HepG2 (cell line): ENCODE measurements at places on chromosomes 5 and 9. TPM values are rescaled to one million over a fixed set of nuclear protein-coding genes. Genes with fewer than 3 reads are reported as not detected.

DNA sequence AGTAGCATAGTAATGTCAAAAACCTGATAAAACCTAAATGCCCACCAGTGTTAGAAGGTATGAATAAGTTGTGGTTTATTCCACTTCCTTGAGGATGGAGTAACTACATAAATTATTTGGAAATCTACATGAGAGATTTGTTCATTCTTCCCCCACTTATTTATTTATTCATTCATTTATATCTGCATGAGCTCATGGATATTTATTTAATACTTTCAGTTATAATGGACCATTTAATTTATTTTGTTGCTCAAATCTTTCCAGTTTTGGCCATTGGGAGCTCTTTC lies 223.8 kb upstream of the S1PR3 start:
- DNase-seq: no peak

DNA sequence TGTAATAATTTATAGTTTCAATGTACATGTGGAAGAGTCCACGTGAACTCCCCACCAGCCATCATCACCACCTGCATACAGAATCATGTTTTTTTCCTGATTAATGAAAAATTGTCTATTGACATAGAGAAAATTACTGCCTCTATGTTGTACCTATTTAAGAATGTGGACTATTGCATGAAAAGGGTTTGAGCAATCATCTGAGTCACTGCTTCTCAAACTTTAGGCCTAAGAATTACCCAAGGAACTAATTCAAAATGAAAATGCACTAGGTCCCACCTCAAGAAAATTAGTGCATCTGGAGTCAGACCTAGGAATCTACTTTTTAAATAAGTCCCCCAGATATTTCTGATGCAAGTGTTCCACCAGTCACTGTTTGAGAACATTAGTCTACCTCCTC lies 709.3 kb downstream of the MAT2B start:
- no peak for DNase-seq

DNA sequence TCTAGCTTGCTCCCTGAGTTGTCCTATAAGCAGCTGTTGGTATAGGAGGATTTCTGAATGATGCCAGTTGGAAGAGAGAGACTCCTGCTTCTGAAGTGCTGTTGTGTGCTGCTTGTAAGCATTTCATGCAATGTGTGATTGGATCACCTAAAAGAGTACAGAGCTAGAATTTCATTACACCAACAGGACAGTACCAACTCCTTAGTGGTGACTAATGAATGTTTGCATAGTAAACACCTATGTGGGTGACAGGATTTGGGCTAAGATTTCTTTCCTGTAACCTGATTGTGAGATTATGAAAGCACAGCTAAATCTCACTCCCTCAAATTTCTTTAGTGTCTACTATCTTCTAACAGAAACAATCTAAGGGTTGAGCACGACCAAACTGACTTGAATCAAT lies 67.0 kb downstream of the GCNT1 start:
- DNase-seq: no peak

DNA sequence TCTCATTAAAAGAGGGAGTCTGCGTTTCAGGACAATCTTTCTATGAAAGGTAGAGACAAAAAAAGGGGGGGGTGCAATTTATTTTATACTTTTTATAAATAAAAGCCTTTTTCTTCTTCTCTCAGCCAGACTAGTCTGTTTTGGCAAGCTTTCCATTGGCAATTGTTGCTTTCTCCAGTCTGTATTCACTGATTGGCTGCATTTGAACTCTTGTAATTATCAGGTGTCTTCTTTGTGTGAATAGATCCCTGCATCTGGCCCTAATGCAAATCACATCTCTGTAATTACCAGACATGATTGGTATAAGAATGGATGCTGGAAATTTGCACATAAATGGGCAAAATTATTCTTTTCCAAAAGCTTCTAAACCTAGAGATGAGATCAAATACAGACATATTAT lies 7.6 kb upstream of the EQTN start:
- DNase-seq: no peak

DNA sequence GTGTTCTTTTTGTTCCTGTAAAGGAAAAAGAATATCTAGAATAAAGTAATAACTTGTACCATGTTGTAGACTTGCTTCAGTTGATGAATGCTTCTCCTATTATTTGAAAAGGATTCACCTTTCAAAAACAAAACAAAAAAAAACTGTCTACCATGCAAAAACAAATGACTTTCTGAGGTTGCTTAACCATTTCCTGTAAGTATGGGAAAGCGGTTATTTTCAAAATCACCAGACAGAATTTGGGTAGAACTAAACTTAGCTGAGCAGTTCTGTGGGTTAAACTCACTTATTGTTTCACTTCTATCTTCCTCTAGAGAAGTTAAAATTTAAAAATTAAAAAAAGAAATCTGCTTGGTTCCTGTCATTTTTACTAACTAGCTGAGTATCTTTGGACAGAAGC lies 25.2 kb downstream of the LNPEP start:
- DNase-seq: no peak

Gene TNFSF15
- polyA plus RNA-seq: 0.03 and 0.12 TPM in 2 replicates

Gene SLC25A2
- polyA plus RNA-seq: not detected in 2 replicates

Gene APBA1
- polyA plus RNA-seq: 0.01 TPM in 1 of 2 replicates, not detected in the other

DNA sequence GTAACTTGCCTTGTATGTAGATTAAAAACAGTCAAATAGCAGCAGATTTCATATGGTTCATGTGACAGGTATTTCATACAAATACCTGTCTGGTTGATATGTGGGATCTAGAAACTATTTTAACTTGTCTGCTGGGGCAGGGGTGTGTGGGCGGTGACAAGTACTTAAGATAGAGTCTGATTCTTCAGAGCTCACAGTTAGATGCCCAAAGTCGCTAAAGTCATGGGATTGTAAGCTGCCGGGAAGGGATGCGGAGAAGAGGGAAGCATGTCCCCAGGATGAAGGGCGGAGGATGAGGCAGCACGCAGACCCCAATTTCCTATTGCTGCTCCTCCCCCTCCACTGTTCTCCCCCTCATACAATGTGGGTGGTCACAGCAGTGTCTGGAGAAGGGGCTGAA lies 13.3 kb downstream of the ANXA6 start:
- no peak for DNase-seq
